ENCODE measurements at places on chromosomes 7 and 10.

DNA sequence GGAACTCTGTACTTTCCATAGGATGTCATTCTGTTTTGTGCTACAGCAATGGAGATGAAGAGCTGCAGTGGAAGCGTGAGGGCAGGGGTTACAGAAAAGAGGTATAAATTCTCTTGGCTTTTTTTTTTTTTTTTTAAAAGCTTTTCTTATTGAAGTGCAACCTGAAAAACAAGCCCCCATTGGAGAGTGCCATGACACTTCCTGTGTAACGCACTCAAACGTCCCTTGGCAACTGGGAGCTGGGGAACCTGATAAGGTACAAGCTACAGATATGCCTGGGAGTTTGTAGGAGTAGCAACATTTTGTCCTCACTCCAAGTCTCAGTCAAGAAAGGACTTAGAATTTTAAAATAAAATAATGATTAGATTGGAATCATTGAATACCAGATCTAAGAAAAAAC lies 512.1 kb downstream of the RPS24 start:
- DNase-seq, result no peak

- no peak for DNase-seq
Observed at GRCh38 chr7:105097619-105098018, 83.6 kb downstream of the KMT2E start.

GRCh38 chr7:151657173-151657572 lies 137.5 kb upstream of the RHEB start:
- no peak for DNase-seq

GRCh38 chr10:104300736-104301292 lies 31.8 kb downstream of the GSTO2 start:
- no peak for DNase-seq

GRCh38 chr7:44140341-44140740 lies 791 bp downstream of the MYL7 start:
- DNase-seq, result no peak

- DNase-seq, result no peak
Observed at GRCh38 chr7:95476072-95476847, 9.5 kb upstream of the ASB4 start.

GRCh38 chr7:46220066-46220630 lies 299.1 kb upstream of the IGFBP3 start:
- DNase-seq, result no peak

DNA sequence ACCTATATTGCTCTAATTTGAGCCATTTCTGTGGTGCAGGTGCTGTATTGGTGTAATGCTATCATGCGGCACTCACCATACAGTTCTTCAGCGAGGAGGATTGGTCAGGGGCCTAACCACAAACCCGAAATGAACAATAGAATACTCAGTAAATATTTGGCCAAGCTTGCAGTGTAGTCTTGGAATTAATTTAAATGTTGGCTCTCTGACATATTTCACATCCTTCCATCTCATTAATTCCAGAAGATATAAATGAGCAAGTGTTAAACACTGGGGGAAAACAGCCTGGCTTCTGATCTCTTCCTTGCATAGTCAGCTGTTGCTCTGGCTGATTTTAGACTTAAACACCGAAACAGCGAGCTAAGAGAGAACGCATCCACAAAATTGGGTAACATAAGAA lies 663.1 kb upstream of the GHITM start:
- no peak for DNase-seq

- no peak for DNase-seq
Observed at GRCh38 chr10:114915294-114915693, 22.7 kb upstream of the TRUB1 start.

DNA sequence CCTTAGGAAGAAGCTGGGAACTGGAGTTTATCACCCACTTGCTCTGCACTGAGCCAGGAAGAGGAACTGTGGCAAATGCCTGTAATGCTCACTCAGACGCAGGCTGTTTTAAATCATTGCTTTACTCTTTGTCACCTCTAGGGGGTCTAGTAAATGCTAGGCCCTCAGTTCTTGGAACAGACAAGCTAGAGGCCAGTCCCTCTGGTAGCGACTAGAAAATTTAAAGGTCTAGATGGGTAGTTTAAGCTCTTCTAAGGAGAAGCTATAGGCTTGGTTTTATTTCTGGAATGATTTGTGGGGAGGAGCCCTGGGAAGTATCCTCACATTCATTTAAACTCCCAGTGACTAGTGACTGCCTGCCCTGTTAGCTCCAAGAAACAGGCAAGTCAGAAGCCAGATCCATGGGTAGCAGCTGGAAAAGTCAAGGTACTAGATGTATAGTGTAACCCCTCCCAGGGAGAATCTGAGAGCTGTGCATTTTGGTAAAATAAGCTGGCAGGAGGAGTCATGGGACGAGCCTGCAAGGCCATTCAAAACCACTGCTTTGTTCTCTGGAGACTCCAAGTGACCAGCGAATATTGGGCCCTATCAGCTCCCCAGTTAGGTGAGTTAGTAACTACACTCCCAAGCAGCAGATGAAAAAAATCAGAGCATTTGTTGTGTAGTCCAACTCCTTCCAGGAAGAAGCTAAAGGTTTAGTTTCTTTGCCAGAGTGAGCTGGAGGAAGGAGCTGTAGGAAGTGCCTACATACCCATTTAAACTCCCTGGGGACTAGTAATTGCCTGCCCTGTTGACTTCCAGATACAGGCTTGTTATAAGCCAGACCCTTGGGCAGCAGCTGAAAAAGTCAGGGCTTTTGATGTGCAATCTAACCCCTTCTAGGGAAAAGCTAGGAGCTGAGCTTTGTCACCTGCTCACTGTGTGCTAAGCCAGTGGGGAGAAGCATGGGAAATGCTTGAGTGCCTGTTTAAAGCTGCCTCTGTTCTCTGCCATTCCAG lies 68.9 kb downstream of the DYNC1I1 start:
- no peak for DNase-seq

DNA sequence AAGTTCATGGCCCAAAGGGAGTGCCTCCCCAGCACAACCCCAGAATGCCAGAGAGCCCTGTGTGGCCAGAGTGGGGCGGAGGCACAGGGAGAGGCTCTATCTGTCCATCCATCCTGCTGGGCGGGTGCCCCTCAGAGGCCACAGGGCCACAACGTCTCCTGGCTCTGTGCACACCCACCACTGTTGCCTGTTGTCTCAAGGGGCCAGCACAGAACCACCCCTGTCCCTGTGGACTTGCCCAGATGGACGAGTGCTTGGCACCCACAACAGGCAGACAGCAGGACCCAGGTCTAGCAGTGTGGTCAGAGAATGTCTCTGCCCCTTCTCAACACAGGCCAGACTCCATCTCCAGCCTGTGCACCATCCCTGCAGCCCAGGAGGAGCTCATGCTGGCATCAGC lies 92.8 kb downstream of the PAXIP1 start:
- DNase-seq, result no peak

GRCh38 chr7:81736091-81736490 lies 33.8 kb downstream of the HGF start:
- DNase-seq, result no peak

GRCh38 chr10:72204296-72204695 lies 11.5 kb upstream of the ANAPC16 start:
- DNase-seq, result no peak

DNA sequence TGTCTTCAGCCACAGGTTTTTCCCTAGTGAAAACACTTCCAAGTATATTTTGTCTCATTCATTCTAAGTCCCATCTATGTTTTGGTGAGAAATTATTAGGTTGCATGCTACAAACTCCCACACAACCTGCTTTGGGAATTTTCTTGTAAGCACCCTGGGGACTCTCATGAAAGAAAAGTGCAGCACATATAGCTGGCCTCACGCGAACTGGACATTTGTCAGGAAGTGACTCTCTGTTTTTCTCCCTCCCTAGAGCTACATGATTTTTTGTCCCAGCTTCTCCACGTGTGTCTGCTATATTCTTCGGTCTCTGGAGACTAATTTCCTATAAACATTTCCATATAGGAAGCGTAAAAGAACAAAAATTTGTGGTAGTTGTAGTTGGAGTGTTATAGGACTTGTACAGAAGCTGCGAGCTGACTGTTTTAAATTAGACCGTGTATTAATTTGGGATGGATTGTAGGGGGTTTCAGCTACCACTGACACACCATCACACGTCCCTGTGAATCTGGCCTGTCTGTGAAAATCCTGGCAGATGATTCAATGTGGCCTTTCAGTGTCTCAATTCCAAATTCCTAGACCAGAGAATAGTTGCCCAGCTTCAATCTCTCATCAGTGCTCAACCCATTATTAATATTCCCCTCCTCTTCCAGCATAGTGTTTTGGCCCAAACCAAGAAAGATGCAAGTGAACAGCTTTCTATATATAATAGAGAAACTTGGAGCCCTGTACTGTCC lies 40.2 kb downstream of the ARL4A start:
- no peak for DNase-seq

DNA sequence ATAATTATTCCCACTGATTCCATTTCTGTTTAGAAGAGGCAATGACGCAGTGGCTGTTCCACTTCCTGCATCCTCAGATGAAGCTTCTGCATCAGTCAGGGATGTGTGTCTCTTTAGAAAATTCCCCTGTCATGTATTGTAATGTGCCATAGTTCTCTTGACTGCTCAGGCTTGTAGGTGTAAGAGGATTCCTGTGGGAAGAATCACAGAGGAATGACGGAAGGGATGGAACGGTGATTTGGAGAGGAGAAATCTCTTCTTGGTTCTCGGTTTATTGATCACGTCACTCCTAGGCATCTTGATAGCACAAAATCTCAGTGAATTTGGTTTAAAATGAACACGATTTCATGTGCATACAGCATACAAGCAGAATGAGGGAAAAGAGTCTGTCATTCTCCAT lies 69.8 kb upstream of the PRKCQ start:
- DNase-seq, result no peak

DNA sequence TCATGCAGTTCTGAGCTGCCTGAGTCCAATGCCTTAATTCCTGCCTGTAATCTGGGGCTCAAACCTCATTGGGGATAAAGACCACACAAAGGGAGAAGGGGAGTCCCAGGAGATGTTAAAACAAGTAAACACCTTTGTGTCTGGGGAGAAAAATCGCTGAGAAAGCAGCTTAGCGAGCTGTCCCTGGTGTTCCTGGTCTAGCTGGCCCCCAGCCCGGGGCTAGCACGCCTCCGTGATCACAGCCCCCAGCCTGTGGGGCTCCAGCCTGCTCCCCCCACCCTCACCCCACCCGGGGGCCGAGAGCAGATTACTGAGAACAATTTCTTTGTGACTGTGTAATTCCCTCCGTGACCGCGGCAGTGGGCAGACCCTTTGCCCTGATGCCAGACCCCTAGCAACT lies 24.8 kb downstream of the DPCD start:
- no peak for DNase-seq

GRCh38 chr7:80412842-80413241 lies 99.0 kb downstream of the GNAT3 start:
- no peak for DNase-seq

GRCh38 chr7:48171202-48171601 lies at the start of gene ABCA13:
ABCA13 (plus strand) TSS chr7:48171458; CDS start chr7:48171484, 26 bp downstream.
- DNase-seq, result no peak

DNA sequence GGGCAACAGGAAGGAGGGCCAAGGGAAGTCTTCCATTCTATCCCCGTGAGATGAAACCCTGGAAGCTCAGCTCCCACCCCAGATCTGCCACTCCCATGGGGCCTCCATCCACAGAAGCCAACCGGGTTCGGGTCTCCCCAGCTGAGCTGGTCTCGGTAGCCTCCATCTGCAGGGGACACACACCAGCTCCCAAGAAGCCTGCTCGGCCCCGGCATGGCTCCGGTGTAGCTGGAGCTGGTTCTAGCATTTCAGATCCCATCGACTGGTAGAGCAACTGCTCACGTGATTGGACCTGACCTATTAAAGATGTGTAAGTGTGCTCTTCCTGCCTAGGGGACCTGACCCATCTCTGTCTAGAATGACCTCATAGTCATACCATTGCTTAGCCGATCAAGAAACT lies 138.0 kb downstream of the PRKAG2 start:
- no peak for DNase-seq

DNA sequence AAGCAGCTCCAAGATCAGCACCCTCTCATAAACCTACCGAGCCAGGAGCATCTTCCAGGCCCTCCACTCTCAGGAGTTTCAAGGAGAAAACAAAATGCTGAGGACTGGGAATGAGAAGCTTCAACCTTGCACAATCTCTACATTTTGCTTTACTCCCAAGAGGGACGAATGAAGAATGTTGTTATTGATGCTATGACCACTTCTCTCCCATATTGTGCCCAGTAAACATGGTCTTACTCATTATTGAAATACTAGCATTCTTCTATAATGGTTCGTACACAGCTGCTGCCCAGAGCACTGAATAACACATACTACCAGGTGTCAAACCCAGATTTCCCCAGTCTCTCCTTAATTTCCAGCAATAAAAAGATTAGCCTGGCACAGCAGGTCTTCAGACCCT lies 63.4 kb upstream of the BET1 start:
- no peak for DNase-seq

DNA sequence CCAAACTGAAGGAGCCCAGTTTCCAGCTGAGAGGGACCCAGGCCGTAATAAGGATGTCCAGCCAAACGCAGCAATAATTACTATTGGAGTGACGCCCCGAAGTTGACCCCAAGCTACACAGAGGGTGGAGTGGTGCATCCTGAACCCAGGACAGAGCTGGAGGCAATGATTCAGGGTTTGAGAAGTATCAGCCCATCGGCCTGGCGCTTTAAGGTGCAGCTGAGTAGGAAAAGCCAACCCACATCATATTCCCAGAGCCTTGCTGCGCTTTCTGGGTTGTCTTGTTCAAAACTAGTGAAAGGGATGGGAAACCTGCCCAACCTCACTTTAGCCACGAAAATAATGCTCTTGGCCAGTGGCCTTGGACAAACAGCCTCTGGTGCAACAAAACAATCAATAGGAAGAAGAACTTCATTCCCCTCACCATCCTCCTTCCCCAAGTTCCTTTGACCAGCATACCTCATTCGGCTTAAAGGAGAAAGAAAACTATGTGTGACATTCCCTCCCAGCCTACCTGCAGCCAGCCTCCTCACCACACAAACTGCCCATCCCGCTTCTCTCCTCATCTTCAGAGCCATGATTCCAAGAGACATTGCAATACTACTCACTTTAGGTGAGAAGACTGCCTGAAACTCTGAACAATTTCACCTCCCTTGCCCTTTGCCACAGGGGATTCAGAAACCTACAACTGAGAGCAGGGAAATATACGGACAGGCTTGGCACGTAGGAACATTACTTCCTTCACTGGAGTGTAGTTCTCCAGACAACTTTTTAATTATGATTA lies 217.2 kb upstream of the MKLN1 start:
- DNase-seq, result no peak

- no peak for DNase-seq
Observed at GRCh38 chr10:25768167-25768566, 165.9 kb upstream of the MYO3A start.

DNA sequence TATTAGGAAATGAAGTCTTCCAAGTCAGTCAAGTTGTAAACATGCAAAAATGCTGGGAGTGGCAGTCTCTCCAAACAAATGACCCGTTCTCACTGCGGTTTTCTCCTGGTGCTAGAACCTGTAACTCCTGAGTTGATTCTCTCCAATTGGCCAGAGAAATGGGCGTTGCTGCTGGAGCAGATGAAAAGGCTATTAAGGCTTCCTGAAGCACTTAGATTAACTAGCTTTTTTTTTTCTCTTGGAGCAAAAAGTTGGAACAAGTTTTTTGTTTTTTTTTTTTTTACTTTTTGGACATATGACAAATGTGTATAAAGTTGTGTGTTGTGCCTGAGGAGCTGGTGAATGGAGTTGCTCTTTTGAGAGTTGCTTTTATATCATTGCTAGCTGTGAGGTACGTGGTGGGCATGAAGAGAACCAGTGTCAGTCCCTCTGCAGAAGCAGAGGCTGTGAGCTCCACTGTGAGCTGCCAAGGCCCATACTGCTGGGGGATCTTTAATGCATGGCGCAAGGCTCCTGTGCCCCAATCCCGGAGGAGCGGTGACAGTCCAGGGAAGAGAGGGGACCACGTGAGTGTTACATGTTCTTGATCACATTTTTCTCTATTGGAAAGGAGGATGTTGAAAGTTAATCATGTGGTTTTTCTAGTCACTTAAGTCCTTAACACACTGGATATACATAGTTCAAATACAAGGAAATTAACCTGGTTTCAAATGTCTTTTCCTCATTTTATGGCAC lies 393.6 kb upstream of the GALNT17 start:
- DNase-seq, result no peak
